ENCODE measurements at places on chromosomes 16 and 17.

GRCh38 chr16:11619327-11619851, 32.7 kb upstream of the LITAF start:
- no peaks in the 10 kb centered on the region for H3K36me3 ChIP-seq
- peak overlapping the region; percentile 81 for H3K27ac ChIP-seq
- no peak for DNase-seq
- no peaks in the 10 kb centered on the region for H3K27me3 ChIP-seq
- H3K4me3 ChIP-seq: peak overlapping the region; percentile 30

DNA sequence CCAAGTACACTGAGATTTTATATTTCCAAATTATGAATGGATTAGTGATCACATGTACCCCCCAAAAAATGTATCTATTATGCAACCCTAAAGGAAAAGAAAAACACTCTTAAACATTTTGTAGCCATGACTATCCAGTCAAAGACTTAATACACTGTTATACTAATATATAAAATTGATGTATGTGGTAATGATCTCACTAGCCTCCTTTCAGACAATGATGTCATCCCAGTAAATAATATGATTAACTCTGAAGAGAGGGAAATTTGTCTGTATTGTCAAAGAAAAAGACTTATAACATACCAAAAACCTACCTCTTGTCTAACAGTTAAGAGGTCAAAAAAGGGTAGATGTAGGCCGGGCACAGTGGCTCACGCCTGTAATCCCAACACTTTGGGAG, 80.7 kb downstream of the USP32 start:
- DNase-seq: no peak
- H3K4me1 ChIP-seq: peaks cover 11% of the 10 kb centered on the region
- no peak overlapping the region for H3K4me3 ChIP-seq
- no peak overlapping the region for H3K27ac ChIP-seq
- peaks cover 9% of the 10 kb centered on the region for H3K36me3 ChIP-seq
- no peaks in the 10 kb centered on the region for H3K27me3 ChIP-seq

GRCh38 chr17:15944759-15945526, at the start of gene ADORA2B:
ADORA2B (plus strand) TSS chr17:15945130; CDS start chr17:15945249, 119 bp downstream.
- no peak within 1 kb of the TSS for H3K27ac ChIP-seq
- H3K36me3 ChIP-seq: no peaks in the 10 kb centered on the region
- H3K4me1 ChIP-seq: peaks cover 9% of the 10 kb centered on the region
- peaks cover 23% of the 10 kb centered on the region for H3K27me3 ChIP-seq
- peak; percentile 19 for DNase-seq
- H3K4me3 ChIP-seq: peak within 1 kb of the TSS; percentile 84

DNA sequence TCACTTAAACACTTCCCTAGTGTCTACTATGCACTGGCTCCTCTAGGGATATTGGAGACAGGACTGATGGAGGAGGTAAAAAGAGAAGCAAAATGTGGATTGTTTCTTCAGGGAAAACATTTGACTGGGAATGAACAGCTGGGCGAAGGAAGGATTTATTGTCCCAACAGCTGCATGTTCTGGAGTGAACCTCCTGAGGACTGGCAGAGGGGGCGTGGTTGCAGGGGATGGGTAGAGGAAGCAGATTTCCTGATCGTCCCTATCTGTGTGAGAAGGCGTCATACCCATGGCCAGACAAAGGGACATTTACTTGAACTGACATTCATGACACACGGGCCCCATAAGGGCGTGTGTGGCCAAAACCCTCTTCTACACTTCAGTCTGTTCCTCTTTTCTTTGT, 321.5 kb downstream of the MAP2K4 start:
- H3K27ac ChIP-seq: no peak overlapping the region
- H3K4me1 ChIP-seq: peaks cover 2% of the 10 kb centered on the region
- peaks cover 6% of the 10 kb centered on the region for H3K27me3 ChIP-seq
- no peak overlapping the region for H3K4me3 ChIP-seq
- no peak for DNase-seq

GRCh38 chr16:58578642-58579041, 51.0 kb downstream of the CNOT1 start:
- H3K36me3 ChIP-seq: peaks cover 35% of the 10 kb centered on the region
- H3K27me3 ChIP-seq: no peaks in the 10 kb centered on the region
- DNase-seq: no peak
- H3K4me3 ChIP-seq: no peak overlapping the region

DNA sequence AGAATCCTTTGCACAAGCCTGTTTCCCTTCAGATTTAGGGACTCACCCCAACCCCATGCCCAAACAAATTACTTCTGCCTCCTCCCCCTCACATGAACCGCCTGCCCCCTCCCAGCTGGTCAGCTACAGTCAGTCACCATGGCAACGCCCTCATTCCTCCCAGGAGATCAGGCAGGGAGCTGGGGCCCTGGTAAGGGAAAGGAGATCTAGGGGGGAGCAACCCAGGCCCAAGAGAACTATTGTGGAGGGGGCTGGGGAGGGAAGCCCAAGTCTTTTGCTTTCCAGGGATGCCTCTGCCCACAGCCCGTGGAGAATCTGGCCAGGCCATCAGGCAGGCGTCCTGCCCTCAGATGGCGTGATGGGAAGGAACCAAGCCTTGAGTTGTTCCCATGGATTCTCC, 2.8 kb downstream of the FAM171A2 start:
- H3K4me3 ChIP-seq: no peak overlapping the region
- peaks cover 5% of the 10 kb centered on the region for H3K27me3 ChIP-seq

GRCh38 chr17:77124192-77124889, 16.4 kb upstream of the SEC14L1 start:
- peaks cover 6% of the 10 kb centered on the region for H3K4me1 ChIP-seq
- H3K27ac ChIP-seq: no peak overlapping the region
- H3K36me3 ChIP-seq: no peaks in the 10 kb centered on the region
- DNase-seq: no peak
- no peak overlapping the region for H3K4me3 ChIP-seq
- H3K27me3 ChIP-seq: no peaks in the 10 kb centered on the region

DNA sequence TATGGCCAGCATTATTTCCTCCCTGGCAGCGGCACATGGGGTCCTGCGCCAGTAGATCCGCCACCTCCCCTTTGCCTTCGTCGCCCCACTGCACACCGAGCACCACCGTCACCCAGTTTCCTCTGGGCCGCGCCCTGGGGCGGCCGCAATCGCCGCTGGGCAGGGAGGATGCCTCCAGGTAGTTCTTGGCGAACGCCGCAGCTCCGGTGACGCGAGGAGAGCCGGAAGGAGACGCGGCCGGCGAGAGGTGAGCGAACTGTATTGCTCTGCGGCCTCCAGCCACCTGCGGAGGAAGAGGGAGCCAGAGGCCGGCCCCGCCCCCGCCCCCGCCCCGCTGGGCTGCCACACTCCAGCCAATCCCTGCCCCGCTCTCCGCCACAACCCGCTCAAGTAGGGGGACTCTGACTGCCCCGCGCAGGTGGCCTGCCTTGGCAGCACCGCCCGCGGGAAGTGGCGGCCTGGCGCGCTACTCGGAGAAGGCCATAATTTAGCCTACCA, 11.8 kb upstream of the SLFN13 start:
- peak overlapping the region; percentile 82 for H3K27ac ChIP-seq
- peak; percentile 67 for DNase-seq

DNA sequence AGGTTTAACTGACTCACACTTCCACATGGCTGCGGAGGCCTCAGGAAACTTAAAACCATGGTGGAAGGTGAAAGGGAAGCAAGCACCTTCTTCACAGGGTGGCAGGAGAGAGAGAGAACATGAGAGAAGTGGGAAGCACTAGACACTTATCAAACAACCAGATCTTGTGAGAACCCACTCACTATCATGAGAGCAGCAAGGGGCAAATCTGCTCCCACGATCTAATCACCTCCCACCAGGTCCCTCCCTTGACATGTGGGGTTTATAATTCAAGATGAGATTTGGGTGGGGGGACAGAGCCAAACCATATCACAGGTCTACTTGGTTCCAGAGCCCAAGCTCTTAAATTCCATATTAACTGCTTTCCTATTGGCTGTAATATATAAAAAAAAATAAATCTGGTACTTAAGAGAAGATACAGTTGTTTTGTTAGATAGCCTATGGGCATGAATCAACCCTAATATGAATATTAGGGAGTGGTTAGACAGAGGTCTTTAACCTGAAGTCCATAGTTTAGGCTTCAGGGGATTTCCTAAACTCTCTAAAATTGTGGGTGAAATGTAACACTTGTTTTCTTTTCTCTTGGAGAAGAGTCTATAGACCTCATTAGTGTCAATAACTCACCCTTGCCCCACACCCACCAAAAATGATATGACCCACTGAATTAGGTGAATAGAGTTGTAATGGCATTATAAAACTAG, 56.7 kb downstream of the SKAP1 start:
- no peak for DNase-seq
- peaks cover 2% of the 10 kb centered on the region for H3K27me3 ChIP-seq
- H3K36me3 ChIP-seq: no peaks in the 10 kb centered on the region
- no peak overlapping the region for H3K27ac ChIP-seq

DNA sequence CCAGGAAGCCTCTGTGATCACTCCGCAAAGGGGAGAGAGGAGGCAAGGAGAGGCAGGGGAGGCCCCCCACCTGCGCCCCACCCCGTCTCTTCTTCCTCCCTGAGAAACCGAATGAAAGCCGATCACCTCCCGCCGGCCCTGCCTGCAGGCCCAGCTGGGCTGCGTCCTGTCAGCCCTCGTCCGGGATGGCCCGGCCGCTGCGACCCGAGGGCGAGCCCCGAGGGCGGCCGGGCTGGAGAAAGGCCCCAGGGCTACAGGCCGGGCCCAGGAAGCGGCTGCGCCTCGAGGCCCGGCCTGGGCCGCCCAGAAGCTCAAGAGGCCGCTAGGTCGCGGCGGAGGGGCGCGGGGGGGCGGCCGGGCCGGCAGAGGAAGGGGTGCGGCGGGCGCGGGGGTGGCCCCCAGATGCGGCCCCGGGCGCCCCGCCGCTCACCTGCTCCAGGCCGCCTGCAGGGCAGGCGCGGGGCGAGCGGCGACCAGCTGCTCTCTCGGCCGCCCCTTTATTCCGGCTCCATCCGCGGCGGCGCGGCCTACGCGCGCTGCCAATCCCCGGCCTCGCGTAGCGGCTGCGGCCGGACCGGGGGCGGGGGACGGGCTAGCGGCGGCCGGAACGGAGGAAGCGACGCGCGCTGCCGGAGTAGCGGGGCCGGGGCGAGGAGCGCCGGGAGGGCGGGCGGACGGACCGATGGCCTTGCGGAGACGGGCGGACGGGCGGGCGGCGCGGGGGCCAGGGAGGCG, at the start of gene ZNF319:
Gene ZNF319 (minus strand): TSS at position 702 of the 735 bp plus-strand sequence. CDS start 2,407 bp downstream, outside the sequence.
- H3K27me3 ChIP-seq: no peaks in the 10 kb centered on the region
- H3K4me3 ChIP-seq: peak within 1 kb of the TSS; percentile 90
- peak within 1 kb of the TSS; percentile 87 for H3K27ac ChIP-seq
- DNase-seq: no peak
- H3K36me3 ChIP-seq: peaks cover 12% of the 10 kb centered on the region

DNA sequence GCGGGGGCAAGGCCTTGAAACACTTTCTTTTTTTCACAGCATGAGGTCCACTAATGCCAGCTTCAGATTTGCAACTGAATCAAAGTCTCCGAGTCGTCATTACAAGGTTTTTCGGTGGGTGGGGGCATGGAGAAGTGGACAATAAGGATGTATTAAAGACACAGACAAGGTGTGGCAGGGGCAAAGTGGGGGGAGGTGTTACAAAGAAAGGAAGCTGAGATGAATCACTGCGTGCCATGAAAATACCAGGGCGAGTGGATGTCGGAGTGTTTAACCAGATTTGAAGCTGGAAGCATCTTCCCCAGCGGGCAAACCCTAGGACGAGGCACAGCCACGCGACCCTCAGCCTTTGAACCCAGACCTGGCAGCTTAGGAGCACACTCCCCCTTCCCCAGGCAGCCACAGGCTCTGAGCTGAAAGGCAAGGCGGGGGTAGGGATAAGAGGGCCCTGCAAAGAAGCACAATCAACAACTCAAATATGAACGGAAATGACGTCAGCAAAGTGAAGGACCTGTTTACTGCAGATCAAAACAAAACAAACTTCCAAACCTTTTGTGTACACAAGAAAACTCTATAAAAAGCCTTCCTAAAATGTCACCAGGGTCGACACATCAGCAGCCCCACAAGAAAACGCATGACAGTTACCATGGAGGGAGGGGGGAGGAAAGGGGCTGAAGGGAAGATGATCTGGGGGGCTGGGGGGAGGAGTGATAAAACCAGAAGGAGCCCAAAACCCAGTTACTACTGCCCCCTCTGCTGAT, 5.6 kb upstream of the ZFHX3 start:
- peaks cover 3% of the 10 kb centered on the region for H3K27me3 ChIP-seq
- no peak for DNase-seq
- H3K27ac ChIP-seq: no peak overlapping the region
- H3K4me3 ChIP-seq: no peak overlapping the region

GRCh38 chr17:77191244-77191643, 50.5 kb downstream of the SEC14L1 start:
- no peak overlapping the region for H3K27ac ChIP-seq
- DNase-seq: no peak
- H3K4me1 ChIP-seq: peaks cover 17% of the 10 kb centered on the region
- H3K27me3 ChIP-seq: no peaks in the 10 kb centered on the region
- no peak overlapping the region for H3K4me3 ChIP-seq
- H3K36me3 ChIP-seq: peaks cover 42% of the 10 kb centered on the region

GRCh38 chr17:47119746-47120520, 69.2 kb downstream of the CDC27 start:
- no peaks in the 10 kb centered on the region for H3K4me1 ChIP-seq
- DNase-seq: no peak
- H3K27me3 ChIP-seq: no peaks in the 10 kb centered on the region
- H3K27ac ChIP-seq: no peak overlapping the region
- no peak overlapping the region for H3K4me3 ChIP-seq
- peaks cover 11% of the 10 kb centered on the region for H3K36me3 ChIP-seq

DNA sequence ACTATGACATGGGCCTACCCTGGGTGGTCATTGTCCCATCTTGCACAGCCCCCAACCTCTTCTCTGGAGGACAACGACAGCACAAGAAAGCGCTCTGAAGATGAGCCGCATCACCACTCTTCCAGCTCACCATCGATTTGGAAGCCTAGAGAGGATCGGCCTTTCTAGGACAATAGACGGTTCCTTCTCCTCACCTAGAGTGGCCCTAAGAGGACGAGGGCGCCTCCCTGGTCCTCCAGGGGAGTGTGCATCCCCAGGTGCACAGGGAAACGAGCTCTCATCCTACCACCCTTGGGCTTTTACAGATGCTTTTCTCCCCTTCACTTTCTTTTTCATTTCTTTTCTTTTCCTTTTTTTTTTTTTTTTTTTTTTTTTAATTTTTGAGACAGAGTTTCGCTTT, 20.3 kb upstream of the SLC52A1 start:
- DNase-seq: no peak
- H3K4me3 ChIP-seq: no peak overlapping the region
- H3K27me3 ChIP-seq: peaks cover 4% of the 10 kb centered on the region

- H3K27me3 ChIP-seq: no peaks in the 10 kb centered on the region
- H3K27ac ChIP-seq: no peak overlapping the region
- DNase-seq: no peak
- peaks cover 5% of the 10 kb centered on the region for H3K4me1 ChIP-seq
Observed at GRCh38 chr17:79083191-79083971, 8.8 kb downstream of the ENGASE start.

- H3K36me3 ChIP-seq: no peaks in the 10 kb centered on the region
- H3K27me3 ChIP-seq: no peaks in the 10 kb centered on the region
- H3K4me1 ChIP-seq: peaks cover 18% of the 10 kb centered on the region
- H3K27ac ChIP-seq: peak overlapping the region; percentile 80
- no peak overlapping the region for H3K4me3 ChIP-seq
Observed at GRCh38 chr16:56965149-56966092, 3.7 kb downstream of the CETP start.

GRCh38 chr16:56450275-56450985, 702 bp downstream of the NUDT21 start:
- no peak for DNase-seq
- no peaks in the 10 kb centered on the region for H3K27me3 ChIP-seq
- H3K36me3 ChIP-seq: peaks cover 7% of the 10 kb centered on the region
- H3K4me3 ChIP-seq: peak overlapping the region; percentile 95
- peak overlapping the region; percentile 85 for H3K27ac ChIP-seq
- peaks cover 22% of the 10 kb centered on the region for H3K4me1 ChIP-seq

- DNase-seq: peak; percentile 42
- H3K27ac ChIP-seq: no peak overlapping the region
- H3K36me3 ChIP-seq: peaks cover 1% of the 10 kb centered on the region
- no peak overlapping the region for H3K4me3 ChIP-seq
Observed at GRCh38 chr17:48307814-48308411, 122.1 kb downstream of the SKAP1 start.
